Activated naive CD4-positive, alpha-beta T cell treated with anti-CD3 and anti-CD28 coated beads, Interleukin-2, amount 10 ng/mL, durations not matched to agents 5 hours and 36 hours (primary cell): ENCODE measurements at places on chromosomes 13 and 19. TPM values are rescaled to one million over a fixed set of nuclear protein-coding genes. Genes with fewer than 3 reads are reported as not detected.

Gene WDR18
- total RNA-seq: 48.1 TPM

Gene PABPC3
- 0.94 TPM for total RNA-seq

Gene PGLYRP1
- not detected for total RNA-seq

Gene GARRE1
- total RNA-seq: 21.4 TPM

Gene CEACAM21
- total RNA-seq: 116 TPM

Gene KRTDAP
- total RNA-seq: not detected

Gene TNFSF9
- total RNA-seq: 0.71 TPM

Gene TIMM29
- 20.8 TPM for total RNA-seq

Gene SERPINE3
- not detected for total RNA-seq

Gene RYR1
- total RNA-seq: 1.8 TPM

Gene NLRP5
- not detected for total RNA-seq

Gene ODAD3
- total RNA-seq: not detected

Gene RXFP2
- not detected for total RNA-seq

Gene FXYD3
- total RNA-seq: not detected

Gene AMH
- total RNA-seq: 7.4 TPM

Gene CYSLTR2
- 4.1 TPM for total RNA-seq

Gene RNF225
- 0.35 TPM for total RNA-seq

Gene PSG5
- total RNA-seq: not detected

Gene MTUS2
- total RNA-seq: not detected

Gene CTXN1
- not detected for total RNA-seq

Gene HSH2D
- total RNA-seq: 40.3 TPM

Gene MIER2
- 22.5 TPM for total RNA-seq

Gene LCP1
- total RNA-seq: 1,084 TPM

Gene GRK1
- total RNA-seq: not detected

Gene PRSS57
- not detected for total RNA-seq
